Brain microvascular endothelial cell (primary cell): ENCODE measurements at places on chromosomes 11 and 22.

DNA sequence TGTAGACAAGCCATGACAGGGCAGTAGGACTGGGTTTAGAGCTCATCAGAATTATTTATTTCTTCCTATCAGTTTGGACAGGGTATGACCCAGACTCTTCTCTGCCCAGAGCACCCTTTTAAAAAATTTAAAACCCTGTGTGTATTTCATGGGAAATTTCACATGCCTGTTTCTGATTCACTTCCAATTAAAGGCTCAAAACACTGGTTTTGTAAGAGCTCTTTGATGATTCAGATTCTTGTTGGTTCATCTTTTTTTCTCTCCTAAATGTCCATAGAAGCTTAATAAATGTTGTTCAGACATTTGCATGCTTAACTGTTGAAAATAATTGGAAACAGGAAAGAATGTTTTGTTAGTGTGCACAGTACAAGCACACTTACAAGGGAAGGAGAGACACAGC, 13.8 kb downstream of the FLI1 start:
- DNase-seq = no peak

DNA sequence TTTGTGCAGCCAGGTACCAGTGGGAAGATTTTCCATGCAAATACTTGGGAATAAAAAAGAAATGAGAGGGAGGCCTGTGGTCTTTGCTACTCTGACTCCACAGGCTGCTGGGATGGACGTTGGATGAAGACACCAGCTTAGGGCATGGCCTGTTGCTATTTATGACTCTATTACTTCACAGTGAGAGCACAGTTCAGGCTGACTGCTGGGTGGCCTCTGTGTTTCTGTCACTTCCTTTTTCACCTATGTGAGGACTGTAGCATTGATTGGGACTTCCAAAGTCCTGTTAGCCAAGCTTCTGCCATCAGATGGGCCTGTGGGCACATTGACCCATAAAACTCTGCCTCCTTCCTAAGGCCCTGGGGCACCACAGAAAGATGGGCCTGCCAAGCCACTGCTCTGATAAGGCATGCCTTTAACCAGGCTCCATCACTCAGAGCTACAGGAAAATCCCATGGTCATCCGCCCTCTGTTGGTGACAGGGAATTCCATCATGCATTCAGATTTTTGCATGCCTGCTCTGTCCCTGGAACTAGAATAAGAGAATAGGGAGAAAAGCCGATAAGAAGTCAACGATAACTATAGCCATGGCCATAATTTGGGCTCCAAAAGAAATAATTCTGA, 64.6 kb downstream of the KCNJ1 start:
- DNase-seq = peak; percentile 38

DNA sequence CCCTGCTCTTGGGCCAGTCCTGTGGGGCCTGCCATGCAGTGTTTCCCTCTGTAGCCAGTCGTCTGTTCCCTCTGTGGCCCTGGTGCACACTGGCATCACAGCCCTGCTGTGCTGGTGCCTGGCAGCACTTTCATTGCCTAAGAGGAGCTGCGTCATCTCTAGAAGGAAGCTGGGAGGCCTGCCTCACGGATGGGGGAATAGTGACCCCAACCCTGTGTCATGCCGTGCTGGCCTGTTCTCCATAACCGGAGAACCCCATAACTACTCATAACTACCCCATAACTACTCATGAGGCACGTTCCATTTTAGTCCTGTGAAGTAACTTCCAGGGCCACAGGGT, 14.0 kb downstream of the RAB36 start:
- DNase-seq = no peak

GRCh38 chr11:88632163-88632562, 294.6 kb upstream of the CTSC start:
- no peak for DNase-seq

GRCh38 chr11:45252134-45252856, 33.8 kb downstream of the SYT13 start:
- DNase-seq = peak; percentile 38

DNA sequence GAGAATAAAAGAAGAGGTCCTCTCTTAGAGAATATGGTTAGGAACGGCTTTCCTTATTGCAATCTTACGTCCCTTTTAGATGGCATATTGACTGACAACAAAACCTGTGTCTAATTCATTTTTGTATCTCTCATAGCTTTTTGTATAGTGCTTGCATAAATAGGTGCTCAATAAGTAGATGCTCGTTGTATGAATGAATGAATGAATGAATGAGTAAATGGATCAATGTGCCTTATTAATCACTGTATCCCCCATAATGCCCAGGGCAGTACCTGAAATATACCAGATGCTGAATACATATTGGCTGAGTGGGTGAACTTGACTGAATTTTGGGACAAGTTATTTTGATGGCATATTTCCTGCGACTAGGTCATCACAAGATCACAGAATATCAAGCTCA, 97.9 kb downstream of the SERGEF start:
- DNase-seq = no peak

DNA sequence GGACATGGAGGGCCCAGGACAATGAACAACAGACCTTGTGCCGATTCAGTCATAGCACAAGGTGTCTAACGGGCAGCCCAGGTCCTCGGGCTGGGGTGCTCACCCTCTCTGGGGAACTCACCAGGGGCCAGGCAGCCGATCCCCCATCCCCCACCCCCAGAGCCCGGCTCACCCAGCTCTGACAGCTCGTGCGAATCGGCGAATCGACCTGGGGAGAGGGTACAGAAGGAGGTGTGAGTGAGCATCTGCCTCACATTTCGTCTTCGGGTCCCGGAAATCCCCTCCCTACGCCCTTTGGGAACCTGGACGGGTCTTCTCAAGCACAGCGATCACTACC, 423 bp downstream of the PEX16 start:
- no peak for DNase-seq

GRCh38 chr11:78812513-78813293, 238.0 kb upstream of the NARS2 start:
- no peak for DNase-seq

- DNase-seq = no peak
Measured at GRCh38 chr11:22670830-22671229, 4.4 kb downstream of the GAS2 start.

DNA sequence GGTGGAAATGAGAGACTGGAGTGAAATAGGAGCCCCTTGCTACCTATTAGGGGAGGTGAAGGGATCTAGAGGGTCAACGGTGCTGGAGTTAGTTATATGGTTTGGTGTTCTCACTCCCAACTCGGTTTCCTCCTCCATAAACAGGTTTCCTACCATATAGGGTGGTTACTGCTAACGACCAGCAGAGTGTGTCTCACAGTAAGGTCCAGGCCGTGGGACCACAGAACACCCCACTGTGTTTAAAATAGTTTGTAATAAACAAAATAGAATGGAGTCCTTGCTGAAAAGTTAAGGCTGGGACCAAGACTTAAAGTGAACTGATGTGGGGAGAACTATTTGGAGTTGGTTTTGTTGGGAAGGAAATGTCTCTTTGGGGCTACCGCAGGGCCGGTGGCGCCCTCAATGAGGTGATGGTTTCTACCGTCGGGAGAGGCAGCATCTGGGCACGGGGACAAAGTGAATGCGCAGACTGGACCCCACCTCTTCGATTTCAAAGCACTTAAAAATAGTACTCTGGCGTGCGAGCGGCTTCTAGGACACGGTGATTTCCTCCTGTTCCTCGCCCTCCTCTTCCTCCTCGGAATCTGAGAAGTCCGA, 4.5 kb downstream of the DBX1 start:
- DNase-seq = no peak

GRCh38 chr11:69427906-69428880, 53.3 kb upstream of the LINC01488 start:
- no peak for DNase-seq

DNA sequence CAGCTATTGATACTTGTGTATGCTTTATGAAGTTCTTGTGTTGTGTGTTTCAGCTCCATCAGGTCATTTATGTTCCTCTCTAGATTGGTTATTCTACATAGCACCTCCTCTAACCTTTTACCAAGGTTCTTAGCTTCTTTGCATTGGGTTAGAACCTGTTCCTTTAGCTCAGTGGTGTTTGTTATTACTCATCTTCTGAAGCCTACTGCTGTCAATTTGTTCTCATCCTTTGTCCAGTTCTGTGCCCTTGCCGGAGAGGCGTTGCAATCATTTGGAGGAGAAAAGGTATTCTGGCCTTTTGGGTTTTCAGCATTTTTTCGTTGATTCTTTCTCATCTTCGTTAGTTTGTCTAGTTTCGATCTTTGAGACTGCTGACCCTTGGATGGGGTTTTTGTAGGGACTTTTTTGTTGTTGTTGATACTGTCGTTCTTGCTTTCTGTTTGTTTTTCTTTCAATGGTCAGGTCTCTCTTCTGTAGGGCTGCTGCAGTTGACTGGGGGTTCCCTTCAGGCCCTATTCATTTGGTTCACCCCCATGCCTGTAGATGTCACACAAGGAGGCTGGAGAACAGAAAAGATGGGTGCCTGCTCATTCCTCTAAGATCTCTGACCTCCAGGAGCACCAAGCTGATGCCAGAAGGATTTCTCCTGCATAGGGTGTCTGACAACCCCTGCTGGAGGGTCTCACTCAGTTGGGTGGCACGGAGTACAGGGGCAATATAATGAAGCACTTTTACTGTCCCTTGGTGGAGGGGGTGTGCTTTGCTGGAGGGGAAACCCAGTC, 35.9 kb upstream of the MUC15 start:
- no peak for DNase-seq

DNA sequence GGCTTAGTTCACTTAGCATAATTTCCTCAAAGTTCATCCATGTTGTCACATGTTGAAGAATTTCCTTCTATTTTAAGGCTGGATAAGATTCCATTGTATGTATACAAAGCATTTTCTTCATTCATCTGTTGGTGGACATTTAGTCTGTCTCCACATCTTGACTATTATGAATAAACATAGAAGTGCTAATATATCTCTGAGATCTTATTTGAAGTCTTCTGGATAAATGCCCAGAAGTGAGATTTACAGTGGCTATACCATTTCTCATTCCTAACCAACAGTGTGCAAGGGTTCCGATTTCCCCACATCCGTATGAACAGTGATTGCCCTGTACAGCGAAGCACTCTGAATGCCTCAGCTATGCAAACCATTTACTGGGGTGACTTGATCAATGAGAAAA, 6.6 kb upstream of the ZFTA start:
- no peak for DNase-seq
